ENCODE measurements at places on chromosomes 4 and X.

DNA sequence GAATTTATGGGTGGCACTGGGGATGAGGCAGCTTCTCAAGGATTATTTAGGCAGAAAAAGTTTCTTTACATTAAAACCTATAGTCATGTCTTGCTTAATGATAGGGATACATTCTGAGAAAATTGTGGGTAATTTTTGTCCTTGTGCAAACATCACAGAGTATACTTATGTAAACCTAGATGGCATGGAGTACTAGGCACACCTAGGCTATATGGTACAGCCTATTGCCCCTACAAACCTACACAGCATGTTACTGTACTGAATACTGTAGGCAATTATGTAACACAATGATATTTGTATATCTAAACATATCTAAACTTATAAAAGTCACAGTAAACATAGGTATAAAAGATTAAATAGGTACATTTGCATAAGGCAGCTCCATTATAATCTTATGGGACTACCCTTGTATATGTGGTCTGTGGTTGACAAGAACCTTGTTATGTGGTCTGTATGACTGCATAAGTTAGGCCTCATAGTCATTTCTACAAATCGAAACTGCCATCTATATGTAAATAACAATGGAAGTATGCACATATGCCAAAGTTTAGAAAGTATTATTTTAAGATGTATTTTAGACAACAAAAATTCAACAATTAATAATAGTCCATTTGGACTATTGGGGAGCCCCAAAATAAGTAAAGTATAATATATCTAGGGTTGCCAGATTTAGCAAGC is 87.3 kb downstream of the CFAP299 start:
- no peak for DNase-seq

- DNase-seq: no peak
These were observed 1.7 kb upstream of the VCX start for GRCh38 chrX:7841084-7841805.

DNA sequence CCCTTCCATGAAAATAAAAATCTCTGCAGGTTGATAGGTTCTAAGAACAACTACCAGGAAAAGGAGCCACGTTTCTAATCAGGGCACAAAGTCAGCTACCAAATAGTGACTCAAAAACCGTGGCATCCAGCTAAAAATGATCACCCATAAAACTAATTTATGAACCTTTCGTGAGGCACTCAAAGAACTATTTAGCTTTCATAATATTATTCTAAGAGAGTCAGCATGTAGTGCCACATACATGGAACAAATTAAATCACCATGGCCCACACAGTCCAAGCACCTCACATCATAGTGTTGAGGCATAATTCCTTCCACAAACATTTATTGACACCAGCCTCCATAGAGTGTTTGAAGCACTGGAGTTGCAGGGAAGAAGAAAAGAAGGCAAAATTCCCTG is 252.0 kb upstream of the PPARGC1A start:
- peak; percentile 35 for DNase-seq

- peak; percentile 79 for DNase-seq
These were observed 36.0 kb upstream of the TTC29 start for GRCh38 chr4:146981651-146982050.

DNA sequence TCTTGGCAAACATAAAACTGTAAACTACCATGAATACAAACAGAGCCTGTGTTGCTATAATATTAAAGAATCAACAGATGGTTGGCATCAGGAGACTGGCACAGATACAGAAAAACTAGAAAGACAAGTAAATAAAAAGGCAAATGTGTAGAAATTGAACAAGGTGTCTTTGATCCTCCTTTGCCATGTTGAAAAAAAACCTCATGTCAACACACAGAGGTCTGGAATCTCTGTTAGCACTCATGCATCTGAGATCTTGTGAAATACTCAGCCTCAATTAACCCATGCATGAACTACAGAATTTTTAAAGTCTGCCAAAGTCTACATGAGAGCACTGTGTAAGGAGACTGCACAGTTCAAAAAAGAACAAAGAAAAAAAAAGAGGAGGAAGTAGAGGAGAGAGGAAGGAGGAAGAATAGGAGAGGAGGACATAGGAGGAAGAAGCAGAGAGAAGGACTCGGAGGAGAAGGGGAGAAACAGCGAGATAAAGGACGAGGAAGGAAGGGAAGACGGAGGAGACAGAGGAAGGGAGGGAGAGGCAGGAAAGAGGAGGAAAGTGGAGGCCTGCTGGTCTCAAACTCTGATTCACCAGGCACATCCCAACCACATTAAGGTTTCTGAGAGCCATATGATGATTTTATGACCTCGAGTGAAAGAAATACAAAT is 52.8 kb downstream of the PRDM5 start:
- DNase-seq: no peak

- no peak for DNase-seq
These were observed 142.9 kb upstream of the ARX start for GRCh38 chrX:25158635-25159034.

DNA sequence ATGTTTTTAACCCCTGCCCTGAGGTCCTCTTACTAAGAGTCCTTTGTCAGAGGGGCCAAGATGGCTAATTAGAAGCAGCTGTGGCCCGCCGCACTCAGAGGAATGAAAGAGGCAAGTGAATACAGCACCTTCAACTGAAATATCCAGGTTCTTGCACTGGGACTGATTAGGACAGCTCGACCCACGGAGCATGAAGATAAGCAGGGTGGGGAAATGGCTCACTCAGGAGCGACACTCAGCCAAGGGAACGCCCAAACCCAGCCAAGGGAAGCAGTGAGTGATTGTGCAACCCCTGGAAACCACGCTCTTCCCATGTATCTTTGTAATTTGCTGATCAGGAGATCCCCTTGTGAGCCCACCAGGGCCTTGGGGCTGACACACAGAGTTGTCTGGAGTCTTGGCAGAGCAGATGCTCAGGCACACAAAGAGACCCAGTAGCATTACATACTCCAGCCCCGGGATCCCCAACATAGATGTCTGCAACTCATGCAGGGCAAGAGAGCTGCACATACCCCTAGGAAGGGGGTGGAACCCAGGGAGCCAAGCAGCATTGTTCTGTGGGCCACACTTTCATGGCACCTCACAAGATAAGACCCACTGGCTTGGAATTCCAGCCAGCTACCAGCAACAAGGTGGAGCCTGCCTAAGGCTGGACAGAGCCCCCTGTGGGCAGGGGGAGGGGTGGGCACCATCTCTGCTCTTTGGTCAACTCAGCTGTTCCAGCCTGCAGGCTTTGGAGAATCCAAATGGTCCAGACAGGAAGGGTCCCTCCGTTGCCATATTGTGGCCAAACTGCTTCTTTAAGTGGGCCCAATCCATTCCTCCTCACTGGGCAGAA is 23.3 kb downstream of the F8A3 start:
- no peak for DNase-seq

GRCh38 chr4:124044867-124045266 is 648.3 kb downstream of the SPRY1 start:
- DNase-seq: no peak

DNA sequence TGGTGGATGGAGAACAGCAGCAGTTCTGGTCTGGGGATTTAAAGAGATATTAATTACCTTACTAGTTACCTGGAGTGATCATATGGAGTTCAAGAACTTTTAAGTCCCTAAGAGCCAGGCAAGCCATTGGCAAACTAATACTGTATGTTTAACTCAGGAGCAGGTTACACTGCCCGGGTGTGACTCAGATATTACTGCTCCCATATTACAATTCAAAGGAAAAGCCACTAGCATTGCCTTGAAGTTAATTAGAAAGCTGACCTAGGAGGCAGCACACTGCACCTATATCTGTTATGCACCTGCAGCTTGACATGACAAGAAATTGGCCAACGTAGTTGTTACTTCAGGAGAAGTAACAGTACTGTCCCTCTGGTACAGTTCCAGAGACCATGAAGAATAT is 47.2 kb downstream of the GRK4 start:
- DNase-seq: no peak

DNA sequence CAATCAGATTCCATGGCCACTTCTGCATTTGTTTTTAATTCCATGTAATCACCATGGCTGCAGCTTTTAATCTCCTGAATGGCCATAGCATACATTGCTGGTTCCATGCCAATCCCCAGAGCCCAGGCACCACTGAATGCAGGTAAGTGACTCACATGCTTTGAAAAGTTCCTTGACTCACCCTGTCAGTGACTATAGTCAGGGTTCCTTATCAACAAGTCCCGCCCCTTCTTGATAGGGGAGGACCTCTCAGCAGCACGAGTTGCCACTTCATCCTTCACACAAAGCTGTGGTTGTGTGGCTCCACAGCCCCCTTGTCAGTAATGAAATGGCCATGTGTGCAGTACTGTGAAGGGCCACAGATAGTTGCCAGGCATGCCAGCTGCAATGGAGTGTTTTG is 516.6 kb downstream of the PPARGC1A start:
- no peak for DNase-seq

DNA sequence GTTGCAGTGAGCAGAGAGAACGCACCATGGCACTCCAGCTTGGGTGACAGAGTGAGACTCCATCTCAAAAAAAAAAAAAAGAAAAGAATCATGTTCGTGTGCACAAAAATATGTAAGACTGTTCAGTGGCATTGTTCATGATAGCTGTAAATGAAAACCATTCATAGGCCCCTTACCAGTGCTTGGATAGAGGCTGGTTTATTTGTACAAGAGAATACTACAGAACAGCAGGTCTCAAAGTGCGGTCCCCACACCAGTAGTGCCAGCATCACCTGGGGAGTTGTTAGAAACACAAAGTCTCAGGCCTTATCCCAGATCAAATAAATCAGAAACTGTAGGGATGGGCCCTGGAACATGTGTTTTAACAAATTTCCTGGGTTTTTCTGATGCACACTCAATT is 12.7 kb upstream of the MRFAP1 start:
- no peak for DNase-seq

DNA sequence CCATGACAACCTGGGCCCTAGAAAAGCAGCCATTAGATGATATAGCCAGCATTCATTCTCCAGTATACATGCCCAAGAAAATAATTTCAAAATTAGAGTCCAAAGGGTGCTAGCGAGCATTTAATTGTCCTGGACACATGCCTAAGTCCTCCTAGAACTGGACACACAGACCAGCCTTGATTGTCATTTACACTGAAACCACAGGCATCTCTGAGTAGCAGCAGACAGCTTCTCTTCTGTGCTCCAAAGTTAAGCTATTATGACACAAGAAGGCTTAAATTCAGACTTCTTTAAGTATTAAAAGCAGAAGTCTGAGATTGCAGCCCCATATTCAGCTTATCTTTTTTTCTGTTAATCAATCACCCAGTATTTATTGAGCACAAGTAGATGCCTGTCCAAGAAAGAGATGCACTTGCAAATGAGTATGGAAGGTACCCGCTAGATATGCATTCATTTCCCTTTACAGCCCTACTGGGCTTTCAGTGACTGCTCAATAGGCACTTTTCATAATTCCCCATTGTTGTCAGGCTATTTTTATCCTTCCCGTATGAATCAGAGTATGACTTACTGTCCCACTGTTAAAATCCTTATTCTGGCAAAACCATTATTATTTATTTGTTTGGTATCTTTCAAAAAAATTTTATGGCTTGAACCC is 374.1 kb downstream of the FBXW7 start:
- DNase-seq: peak; percentile 58

DNA sequence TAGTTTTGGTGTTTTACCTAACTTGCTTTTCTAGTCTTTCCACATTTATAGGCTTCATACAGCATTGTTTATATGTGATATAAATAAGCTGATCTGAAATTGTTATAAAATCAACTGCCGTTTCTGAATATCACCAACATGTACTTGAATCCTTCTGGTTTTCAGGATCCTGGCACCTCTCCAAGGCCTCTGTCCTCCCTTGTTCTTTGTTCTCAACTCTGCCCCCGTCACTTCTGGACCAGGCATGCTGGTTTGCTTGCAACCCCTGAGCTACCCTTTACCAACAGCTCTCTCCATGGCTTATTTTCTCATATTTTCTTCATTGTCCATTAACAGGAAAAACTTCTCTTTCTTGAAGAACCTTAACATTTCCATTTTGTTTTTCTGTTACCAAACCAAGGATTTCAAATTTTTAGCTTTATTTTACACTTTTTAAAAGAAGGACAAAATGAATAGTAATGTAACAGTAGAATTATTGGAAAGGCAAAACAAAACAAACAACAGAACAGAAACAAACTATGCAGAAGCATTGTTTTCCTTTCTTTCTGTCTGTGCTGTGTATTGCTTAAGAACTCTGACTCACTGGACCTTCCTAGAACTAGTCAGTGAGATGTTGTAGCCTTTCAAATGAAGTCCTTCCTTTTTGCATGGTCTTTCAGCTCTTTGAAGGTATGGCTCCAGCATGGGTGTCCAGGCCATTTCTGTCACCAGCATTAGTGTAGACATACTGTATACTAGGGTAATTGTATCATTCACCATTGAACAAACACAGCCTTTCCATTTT is 44.8 kb downstream of the BANK1 start:
- DNase-seq: peak; percentile 45

GRCh38 chr4:83139514-83140156 is 25.1 kb upstream of the PLAC8 start:
- no peak for DNase-seq

- DNase-seq: peak; percentile 31
These were observed 106.2 kb downstream of the ALPK1 start for GRCh38 chr4:112403101-112403945.

DNA sequence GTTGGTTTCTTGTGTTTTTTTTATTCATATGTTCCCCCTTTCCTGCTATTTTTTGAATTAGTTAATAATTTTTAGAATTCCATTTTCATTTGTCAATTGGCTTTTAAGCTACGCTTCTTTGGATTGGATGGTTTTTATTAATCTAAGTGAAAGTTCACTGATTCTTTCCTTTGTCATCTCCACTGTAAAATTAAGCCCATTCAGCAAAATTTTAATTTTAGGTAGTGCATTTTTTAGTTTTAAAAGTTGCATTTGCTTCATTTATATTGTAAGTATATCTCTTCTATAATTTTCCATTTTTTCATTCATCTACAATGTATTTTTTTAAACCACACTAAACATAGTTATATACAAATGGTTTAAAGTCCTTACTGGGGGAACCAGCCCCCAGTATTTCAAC is 417.3 kb upstream of the HTR2C start:
- DNase-seq: no peak

DNA sequence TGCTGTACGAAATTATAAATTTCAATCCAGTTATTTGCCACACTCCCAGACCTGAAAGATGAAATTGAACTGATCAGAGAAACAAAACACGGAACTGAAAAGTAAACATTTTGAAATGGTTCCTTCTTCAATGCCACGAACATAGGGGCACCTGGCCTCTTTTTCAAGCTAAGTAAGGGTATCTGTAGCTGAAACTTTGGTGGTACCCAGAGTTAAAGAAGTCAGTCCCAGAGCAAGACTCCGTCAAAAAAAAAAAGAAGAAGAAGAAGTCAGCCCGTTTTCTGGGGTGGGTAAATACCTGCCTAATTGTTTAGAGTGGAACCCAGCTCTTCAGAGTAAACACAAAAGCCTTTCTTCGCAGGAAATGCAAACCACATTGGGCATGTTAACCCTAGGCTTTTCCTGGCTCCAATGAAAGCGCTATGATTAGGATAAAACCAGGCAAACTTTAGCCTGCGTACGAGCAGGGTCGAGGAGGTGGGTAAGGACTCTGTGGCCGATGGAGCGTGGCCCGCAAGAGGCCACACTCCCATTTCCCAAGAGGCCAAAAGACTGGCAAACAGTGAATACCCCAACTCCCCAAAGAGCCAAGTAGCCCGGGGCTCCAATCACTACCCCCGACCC is 1.3 kb downstream of the ANTXR2 start:
- DNase-seq: peak; percentile 38

Measured in EH (cell line).